ENCODE measurements at places on chromosomes 2 and 18.

DNA sequence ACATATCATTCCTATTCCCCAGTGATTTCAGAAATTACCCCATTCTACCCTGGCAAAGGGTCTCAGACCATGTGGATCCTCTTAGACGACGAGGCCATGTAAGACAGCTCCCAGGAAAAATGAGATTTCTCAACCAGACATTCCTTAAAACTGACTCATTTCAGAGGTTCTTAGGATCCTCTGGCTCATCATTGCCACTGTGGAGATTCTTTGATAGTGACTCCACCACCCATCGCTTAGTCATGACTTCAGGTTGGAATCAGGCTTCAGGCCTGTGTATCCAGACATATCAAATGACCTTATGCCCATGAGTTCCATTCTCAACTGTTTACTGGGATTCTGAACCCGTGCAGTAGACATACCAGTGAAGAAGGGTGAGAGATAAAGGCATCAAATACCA lies 245.6 kb upstream of the TCF4 start:
- peak; percentile 25 for DNase-seq

DNA sequence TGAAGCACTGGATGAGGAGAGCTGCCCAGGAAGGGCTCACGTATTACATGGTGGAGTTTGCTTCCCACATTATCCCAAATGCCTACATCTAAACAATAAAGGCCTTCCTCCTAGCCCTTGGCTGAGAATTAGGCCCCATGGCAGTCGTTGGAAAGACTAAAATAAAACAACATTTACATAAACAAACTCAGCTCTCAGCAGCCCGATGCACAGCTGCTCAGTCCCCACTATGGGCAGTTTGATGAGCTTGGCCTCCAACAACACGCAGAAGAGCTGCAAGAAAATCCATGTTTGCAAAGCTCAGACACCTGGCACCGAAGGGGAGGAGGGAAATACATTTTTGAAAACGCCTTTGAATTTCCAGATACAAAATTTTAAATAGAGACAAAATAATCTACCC lies 352.4 kb downstream of the EIPR1 start:
- DNase-seq = no peak

DNA sequence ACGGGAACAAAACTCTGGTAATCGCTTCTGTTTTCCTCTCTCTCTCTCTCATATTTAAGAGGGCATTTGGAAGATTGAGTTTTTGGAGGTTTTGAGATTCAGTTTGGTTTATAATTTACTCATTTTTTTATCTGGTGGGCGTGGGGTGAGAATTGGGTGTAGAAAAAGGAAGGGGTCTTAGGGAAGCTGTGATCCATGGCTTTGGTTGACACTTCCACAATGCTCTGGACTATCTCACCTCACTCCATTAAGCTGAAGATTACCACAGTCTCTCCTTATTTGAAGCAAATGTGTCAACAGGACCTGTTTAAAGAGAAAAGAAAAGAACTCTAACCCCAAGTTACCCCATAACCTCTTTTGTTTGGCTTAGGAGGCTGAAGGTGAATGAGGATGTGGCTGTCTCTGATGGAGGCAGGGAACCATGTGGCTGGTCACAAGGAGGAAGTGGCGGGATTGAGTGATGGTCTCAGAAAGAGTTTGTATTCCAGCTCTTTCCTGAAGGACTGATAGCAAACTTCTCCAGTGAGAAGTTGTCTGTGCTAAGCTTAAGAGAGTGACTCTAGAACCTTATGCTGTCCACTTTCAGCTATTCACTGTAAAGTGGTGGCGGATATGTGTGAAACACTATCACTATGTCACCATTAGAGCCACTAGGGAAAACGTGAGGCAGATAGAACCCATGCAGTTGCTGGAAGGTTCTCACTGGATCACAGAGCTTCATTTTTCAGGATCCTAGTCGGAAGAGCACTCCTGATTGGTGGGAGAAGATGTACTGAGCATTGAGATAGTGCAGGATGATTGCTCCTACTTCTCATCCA lies 934 bp downstream of the ZNF804A start:
- DNase-seq = no peak

DNA sequence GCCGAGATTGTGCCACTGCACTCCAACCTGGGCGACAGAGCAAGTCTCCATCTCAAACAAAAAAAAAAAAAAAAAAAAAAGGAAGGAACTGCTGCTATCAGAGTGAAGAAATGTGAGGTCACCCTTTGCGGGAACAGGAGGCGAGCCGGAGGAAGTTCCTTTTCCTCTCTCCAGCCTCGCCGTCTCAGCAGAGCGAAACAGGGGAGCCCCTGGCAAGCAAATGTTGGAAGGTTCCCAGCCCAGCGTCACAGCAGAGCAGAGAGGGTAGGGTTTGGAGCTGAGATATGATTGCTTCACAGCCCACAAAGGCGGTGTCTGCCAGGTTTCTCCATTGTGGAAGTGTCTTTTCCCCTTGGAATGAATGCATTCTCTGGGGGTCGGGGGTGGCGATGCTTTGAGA lies 28.5 kb downstream of the SLC20A1 start:
- no peak for DNase-seq
